ENCODE measurements at places on chromosomes 5 and 9.
A peak's percentile ranks its signal among the peaks of the same experiment; 100 is the strongest.

DNA sequence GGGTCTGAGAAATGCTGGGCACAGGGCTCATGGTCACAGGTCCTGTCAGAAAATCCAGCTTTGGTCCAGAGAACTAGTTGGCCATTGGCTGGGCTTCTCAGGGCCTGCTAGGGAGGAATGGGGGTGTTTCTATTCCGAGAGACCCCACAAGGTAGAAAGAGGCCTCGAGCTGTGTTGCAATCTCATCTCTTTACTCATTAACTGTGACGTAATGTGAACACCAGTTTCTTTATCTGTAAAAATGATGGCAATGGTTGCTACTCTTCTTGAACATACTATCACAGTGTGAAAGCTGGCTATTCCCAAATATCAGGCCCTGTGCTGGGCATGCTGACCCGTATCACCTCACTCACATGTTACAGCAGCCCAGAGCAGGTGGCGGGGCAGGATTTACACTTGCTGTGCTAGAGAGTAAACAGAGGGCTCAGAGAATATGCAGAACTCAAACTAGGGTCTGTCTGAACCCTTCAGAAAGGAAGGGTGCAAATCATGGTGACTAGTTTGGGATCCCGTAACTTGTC is 35.7 kb upstream of the SLC25A51 start:
- DNase-seq, result no peak

GRCh38 chr9:13049223-13049622 is 230.3 kb downstream of the MPDZ start:
- DNase-seq, result no peak

DNA sequence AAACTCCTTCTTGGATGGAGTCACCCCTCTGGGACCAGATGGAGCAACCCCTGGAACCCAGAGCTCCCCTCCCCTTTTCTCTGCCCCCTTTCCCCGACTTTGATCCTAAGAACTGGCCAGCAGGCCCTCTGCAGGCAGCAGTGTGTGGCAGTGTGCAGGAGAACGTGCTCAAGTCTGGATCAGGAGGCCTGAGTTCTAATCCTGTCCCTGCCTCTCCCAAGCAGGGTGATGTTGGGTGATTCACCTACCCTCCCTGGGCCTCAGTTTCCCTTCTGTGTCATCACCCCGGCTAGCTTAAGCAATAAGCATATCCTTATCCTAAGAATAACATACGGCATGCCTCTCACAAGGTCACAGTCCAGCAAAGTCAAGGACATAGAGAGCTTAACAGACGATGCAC is 67.6 kb downstream of the C9orf50 start:
- DNase-seq, result no peak

DNA sequence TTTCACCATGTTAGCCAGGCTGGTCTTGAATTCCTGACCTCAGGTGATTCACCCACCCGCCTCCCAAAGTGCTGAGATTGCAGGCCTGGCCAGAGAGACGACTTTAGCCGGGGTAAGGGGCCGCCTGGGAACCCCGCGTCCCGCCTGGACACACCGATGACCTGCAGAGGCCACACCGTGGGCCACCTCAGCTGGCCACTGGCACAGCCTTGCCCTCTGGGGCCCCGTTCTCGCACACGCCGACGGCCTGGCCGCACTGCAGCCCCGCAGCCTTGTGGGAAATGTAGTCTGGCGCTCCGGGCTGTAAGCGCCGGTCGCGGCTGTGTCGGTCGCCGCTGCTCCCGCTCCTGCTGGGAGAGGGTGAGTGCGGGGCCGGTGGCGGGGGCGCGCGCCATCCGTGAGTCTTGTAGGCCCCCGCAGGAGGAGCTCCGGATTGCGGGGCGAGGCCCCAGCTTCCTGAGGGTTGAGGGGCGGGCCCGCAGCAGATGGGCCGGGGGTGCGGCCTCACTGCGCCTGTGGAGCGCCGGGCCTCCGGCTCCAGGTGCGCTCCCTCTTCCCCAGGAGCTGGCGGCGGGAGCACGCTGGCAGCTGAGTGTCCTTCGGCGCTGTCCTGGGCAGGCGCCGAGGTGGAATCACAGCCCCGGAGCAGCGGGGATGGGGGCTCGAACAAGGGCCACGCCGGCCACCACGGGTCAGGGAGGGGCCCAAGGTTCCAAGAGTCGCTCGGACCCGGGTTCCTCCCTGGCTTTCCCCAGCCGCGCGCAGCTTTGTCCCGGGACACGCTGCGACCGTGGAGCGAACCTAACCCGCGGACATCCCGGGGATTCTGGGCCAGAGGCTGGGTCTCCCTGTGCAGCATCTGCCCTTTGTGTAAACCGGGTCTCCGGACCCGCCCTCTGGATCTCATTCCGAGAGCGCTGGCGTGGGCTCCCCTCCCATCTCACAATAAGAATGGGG is at the start of gene ZFP2:
ZFP2 (plus strand) TSS at position 299 of the 957 bp plus-strand sequence. CDS start 35,401 bp downstream, outside the sequence.
- peak; percentile 19 for DNase-seq

- DNase-seq, result no peak
Measured at GRCh38 chr5:120236360-120236759, 227.7 kb upstream of the PRR16 start.

DNA sequence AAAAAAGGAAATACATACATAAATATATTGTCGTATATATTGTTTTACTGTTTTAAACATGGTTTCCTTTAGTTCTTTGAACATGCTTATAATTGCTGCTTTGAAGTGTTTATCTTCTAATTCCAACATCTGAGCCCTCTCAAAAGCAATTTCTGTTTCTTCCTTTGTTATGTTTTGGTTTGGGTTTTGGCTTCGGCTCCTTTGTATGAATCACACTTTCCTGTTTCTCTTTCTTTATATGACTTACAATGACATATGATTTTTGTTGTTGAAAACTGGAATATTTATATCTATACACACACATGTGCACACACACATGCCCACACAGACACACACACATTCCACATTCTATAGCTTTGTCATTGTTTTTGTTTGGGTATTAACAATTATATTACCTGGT is 1206.7 kb downstream of the CDH12 start:
- peak; percentile 7 for DNase-seq

GRCh38 chr9:112647596-112647995 is 70.3 kb downstream of the INIP start:
- DNase-seq, result no peak

- DNase-seq, result no peak
Measured at GRCh38 chr5:127796211-127796610, 93.0 kb downstream of the CCDC192 start.

DNA sequence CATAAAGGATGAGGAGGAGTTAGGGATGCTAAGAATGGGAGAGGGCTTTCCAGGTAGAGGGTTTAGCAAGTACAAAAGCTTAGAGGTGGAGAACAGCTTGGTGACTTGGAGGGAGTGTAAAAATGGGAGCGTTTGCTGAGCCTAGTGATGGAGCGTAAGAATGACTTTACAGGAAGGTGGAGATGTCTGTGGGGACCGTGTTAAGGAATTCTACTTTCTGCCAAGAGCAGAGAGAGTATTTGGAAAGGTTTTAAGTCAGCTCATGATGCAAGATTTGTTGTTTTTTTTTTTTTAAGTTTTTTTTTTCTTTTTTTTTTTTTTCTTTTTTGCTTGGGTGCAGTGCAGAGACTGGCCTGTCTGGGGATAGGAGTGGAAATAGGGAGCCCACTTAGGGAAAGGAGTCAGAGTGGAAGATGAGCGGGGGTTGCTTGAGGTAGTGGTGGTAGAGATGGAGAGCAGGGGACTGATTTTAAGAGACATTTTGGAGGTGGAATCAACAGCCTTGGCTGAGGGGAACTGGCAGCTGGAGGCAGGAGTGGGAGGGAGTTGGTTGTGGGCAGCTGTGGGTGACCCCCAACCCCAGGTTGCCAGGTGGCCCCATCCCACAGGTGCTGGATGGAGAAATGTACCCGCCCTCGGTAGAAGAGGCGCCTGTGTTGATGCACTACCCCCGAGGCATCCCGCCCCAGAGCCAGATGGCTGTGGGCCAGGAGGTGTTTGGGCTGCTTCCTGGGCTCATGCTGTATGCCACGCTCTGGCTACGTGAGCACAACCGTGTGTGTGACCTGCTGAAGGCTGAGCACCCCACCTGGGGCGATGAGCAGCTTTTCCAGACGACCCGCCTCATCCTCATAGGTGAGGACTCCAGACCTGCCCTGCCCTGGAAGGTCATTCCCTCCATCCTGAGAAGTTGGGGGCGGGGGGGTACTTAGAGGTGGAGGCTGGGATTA is 12.4 kb downstream of the PTGS1 start:
- no peak for DNase-seq

All from kidney capillary endothelial cell (primary cell).